ENCODE measurements at places on chromosomes 4 and X.

GRCh38 chrX:108732630-108733321, 3.6 kb downstream of the IRS4 start:
- no peak for DNase-seq

DNA sequence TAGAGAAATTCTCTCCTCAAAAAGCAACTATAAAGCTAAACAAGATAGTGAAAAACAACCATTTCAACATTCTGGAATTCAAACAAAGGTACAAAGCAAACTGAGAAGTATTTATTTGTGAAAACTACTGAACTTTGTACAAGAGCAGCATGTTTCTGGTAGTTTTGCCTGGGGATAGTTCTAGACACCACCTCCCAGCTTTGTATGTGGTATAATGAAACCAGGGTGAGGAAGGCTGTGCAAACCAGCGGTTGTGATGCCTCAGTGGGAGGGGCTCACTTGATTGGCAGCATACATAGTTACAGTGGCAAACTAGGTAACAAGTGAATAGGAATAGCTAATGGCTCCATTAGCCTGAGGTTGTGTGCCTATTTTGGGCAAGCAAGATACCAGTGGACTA, 18.6 kb upstream of the FRMD7 start:
- no peak for DNase-seq

DNA sequence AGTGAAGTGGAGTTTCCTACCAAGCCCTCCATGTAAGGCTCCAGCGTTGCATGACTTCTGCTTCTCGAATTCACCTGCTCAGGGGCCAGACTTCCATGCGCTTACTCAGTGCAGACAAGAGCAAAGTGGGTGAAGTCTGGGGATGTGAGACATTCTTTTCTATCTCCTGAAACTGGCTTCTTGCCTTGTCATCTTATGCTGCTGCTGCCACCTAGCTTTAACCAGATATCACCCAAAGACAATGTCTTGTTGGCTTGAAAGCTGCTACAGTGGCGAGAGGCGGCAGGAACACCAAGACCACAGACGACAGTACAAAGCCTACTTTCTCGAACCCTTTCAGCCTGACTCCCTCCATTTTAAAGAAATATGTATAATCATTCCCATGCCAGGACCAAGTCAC, 103.6 kb upstream of the ADGRG2 start:
- peak; percentile 2 for DNase-seq

DNA sequence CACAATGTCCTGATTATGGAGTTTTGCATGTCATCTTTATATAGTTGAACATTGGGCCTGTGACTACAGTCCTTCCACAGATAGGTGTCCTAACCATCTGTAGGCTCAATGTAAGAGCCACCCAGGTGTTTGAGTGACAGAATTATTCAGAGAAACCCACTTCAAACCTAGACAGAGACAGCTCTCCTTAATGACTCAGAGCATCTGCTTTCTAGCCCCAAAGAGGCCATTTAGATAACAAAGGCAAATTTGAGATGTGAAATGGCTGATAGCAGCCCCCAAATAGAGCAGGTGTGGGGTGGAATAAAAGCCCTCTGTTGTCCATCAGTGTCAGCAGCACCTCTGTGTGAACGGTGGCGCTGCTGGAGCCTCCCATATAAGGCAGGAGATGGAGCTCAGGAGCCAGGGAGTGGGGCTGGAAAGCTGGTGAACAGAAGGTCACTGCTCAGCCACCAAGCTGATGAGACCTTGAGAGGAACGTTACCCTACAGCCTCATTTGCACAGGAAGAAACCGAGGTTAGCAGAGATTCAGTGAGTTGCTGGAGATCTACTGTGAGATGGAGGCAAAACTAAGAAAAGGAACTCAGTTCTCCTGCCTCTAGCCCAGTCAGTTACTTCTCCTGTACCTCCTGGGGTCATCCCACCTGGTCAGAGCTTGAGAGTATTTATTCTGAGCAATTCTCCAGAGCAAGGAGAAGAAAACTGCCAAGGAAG, 153.3 kb upstream of the LNX1 start:
- DNase-seq = no peak

DNA sequence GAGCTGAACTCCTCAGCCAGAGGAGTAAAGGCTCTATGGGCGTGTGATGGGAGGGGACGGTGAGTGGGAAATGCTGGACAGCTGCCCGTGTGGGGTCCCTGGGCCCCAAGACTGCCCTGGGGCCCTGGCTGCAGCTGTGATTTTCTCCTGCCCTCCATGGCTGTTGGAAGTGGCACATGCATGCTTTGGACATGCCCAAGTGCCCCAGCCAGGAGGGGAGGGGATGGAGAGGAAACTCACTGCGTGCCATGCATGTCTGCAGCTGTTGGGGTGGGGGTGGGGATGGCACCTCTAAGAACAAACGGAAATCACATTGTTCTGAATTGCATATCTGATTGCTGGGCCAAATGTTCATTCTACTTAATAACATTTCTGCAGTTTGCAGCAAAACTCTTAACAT, 52.4 kb downstream of the MID2 start:
- DNase-seq = no peak

- no peak for DNase-seq
These were observed 82.2 kb downstream of the STOX2 start for GRCh38 chr4:183986971-183987946.

DNA sequence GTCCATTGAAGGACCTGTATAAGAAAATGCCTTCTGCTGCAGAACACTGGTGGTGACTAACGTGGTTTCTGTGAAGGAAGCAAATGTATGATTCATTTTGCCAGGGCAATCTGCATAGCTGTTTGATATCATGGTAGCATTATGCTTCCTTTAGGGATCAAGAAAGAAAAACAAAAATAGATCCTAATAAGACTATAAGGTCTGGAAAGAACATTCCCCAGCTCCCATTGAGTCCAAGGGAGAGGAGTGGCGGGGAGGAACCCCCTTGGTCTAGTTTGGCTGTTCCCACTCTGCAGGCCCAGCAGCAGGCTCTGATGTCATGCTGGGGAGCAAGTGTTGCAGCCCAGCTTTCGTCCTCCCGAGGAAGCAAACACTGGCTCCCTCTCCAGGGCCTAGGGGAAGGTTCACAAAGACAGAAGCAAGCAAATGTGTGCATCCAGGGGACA, 154.5 kb upstream of the GALNT7 start:
- DNase-seq = no peak

Measured in HL-60 (cell line).